Dorsolateral prefrontal cortex (tissue), 122 donors: ENCODE measurements at places on chromosomes 12 and 14.

GRCh38 chr14:57974896-57975295, 109.0 kb upstream of the SLC35F4 start:
- no peak for DNase-seq

DNA sequence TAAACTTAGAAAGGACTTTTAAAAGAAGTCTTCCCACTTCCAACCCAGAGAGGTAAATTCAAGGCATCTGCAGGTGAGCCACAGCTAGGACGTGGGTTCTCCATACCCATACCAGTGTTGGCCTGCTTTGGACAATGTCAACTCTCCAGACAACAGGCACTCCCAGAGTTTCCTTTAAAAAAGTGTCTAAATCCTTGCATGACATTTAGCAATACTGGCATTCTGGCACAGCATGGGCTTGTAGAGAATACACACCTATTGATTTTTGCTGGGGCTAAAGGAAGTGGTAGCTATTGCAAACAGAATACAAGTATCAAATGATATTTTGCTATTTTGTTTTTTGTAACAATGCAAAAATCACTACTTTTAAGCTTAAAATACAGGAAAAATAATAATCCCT, 25.8 kb upstream of the DICER1 start:
- no peak for DNase-seq

GRCh38 chr14:37384870-37385596, 187.3 kb downstream of the MIPOL1 start:
- DNase-seq = no peak

DNA sequence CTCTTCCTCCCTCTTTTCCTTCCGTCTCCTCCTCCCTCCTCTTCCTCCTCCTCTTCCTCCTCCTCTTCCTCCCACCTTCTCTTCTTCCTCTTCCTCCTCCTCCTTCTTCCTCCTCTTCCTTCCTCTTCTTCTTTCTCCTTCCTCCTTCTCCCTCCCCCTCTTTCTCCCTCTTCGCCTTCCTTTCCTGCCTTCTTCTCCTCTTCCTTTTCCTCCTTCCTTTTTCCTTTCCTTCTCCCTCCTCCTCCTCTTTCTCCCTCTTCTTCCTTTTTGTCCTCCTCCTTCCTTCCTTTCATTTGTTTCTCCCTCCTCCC, 36.0 kb downstream of the MEG3 start:
- DNase-seq = no peak

- no peak for DNase-seq
Observed at GRCh38 chr14:53389202-53389601, 236.1 kb upstream of the DDHD1 start.

- no peak for DNase-seq
Observed at GRCh38 chr12:66724616-66725015, 45.7 kb upstream of the GRIP1 start.

- no peak for DNase-seq
Observed at GRCh38 chr12:111417784-111418593, 12.3 kb downstream of the SH2B3 start.

DNA sequence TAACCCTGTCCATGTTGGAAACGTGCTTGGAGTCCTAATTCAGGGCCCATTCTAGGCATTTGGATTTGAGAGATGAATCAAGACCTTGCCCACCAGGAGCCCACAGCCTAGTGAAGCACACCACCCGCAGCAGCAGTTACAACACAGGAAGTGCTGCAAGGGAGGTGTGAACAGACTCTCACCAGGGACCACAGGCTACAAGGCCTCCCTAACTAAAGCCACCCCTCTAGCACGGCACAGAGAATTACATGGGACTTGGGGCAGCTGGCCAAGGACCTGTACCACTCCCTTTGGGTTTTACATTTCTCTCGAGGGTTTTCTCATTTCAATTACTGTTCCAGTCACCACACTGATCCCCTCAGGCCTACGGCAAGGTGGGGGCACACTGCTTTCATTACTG, 49.5 kb upstream of the FOXN3 start:
- DNase-seq = no peak

DNA sequence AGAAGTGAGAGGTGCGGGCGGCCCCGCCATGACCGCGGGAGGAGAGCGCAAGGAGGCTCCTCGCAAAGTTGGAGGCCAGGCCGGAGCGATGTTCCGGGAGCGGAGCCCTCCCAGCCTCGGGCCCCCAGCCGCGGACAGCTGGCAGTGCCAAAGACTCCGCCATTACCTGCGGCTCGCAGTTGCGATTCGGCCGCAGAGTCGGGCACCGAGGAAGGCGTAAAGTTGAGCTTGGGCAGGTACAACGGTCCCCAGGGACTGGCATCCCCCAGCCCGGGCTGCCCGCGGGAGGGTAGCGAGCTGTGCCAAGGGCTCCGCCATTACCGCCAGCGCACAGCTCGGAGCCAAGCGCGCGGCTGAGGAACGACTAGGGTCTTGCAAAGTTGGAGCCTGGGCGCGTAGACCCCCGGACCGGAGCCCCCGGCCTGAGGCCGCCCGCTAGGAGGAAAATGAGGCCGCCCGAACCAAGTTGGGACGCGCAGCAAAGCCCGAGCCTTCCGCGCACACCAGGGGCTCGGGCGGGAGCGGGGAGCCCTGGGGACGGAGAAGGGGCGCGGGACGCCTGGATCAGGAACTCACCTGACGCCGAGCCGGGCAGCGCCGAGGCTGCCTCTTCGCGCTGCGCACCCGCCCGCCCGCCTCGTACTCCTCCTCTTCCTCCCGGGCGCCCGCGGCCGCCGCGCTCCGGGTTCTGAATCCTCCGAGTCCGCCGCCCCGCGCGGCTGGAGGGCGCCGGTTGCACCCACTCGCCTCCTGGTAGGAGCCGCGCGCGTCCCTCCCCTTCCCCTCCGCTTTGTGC, 677 bp downstream of the NOS1 start:
- no peak for DNase-seq

DNA sequence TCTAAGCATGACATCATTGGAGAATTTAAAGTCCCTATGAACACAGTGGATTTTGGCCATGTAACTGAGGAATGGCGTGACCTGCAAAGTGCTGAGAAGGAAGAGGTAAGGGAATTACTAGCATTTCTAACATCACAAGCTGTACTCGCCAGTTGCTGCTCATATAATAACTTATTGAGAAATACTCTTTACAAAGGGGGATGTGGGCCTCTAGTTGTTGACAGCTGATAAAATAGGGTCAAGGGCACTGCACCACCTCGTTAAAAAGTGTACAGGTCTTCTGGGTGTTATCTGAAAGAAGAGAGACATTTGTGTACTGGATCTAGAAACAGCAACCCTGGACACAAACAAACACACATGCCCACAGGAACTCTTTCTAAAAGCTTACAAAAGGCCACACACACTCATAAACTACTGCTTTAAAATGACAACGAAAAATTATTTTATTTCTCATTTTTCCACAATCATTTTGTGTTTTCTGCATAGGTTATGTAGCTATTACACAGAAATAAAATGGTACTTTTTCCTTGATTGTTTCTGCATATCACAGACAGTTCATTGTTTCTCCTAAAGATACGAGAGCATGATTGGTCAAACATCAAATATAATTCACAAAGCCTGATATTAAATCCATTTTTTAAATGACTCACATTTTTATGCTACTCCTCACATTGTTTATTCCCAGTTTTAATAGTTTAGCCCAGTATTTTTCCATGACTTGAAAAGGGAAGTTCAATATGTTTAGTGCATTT, 391.1 kb downstream of the PAWR start:
- no peak for DNase-seq

DNA sequence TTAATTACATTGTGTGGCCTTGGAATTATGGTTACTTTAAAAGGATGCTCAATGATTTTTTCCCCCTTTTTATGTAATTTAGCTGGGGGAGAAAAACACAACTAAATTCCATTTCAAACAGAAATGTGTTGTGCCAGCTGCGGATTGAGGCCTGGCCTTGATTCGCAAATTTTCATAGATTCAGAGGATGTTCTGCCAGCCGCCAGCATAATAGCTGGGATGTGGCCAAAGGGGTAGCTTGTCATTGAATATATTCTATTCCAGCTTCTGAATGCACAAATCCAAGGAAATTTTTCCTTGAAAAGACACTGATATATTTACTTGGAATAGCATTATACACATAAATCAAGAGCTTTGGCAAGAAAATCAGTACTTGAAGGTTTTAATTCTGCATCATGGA, 43.7 kb downstream of the TRHDE start:
- DNase-seq = no peak

DNA sequence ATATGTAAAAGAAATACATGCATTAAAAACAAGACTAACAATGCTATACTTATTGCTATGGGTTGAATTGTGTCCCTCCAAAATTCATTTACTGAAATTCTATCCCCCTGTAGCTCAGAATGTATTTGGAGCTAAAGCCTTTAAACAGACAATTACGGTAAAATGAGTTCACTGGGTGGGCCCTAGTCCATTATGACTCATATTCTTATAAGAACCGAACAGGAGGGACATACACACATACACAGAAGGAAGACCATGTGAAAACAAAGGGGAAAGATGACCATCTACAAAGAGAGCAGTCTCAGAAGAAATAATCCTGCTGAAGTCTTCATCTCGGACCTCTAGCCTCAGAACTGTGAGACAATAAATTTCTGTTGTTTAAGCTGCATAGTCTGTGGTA, 77.1 kb upstream of the ANKS1B start:
- DNase-seq = no peak

GRCh38 chr14:32450919-32451675, 122.0 kb downstream of the AKAP6 start:
- DNase-seq = no peak

DNA sequence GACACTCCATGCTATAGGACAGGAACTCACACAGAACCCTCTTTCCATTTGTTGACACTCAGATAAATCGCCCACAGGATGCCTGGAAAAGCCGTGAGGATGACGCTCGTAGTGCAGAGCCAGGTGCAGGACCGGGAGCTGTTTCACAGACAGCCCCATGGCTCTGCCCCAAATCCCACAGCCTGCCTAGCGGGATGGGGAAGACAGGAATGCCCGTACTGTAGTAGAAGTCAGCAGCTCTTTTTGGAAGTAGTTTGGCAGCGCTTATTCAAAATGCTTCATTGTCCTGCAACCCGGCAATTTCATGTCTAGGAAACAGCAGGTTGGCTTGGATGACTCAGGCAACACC, 41.6 kb downstream of the JAG2 start:
- DNase-seq = no peak

- no peak for DNase-seq
Observed at GRCh38 chr12:62860501-62861411, 74.2 kb downstream of the PPM1H start.

DNA sequence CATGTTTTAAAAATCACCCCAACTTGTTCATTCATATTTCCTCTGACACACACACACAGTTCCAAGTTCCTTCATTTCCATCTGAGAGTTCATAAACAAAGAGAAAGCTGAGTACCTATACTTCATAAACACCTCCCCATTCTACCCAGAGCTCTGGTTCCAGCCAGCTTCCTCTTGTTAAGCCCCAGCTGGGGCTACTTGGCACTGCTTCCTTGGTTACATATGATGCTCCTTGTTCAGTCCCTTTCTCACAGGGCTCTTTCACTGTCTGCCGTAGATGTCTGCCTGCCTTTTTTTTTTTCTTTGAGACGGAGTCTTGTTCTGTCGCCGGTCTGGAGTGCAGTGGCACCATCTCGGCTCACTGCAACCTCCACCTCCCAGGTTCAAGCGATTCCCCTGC, 77.5 kb downstream of the COX16 start:
- no peak for DNase-seq

DNA sequence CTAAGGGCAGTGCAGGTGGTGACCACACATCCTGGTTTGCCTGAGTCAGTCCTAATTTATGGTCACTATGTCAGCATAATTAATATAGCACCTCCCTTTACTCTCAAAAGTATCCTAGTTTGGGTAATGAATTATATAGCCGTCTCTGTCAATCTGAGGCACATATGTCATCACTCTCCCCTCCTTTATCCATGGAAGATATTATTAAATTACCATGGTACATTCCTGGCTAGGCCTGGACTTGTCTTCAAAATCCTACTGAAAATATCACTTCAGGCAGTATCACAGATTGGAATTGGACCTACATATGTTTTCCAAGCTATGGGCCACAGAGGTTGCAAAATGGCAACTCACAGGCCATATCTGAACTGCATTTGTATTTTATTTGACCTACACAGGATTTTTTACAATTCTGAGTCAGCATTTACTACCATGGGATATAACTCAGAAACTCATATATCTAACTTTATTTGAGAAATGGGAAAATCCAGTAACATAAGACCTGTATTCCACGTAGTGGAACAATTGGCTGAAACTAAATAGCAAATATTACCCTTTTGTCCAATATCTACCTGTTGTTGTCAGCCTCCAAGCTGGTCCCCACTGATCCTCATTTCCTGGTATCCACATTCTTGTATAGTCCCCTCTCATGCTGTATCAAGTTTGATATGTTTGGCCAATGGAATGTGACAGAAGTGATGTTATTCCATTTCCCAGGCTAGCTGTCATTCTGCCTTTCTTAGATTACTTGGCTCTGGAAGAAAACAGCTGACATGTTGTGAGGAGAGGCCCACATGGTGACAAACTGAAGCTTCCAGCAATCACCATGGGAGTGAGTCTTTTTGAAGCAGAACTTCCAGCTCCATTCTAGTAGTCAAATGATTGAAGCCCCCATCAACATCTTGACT, 102.5 kb upstream of the MDM1 start:
- no peak for DNase-seq

DNA sequence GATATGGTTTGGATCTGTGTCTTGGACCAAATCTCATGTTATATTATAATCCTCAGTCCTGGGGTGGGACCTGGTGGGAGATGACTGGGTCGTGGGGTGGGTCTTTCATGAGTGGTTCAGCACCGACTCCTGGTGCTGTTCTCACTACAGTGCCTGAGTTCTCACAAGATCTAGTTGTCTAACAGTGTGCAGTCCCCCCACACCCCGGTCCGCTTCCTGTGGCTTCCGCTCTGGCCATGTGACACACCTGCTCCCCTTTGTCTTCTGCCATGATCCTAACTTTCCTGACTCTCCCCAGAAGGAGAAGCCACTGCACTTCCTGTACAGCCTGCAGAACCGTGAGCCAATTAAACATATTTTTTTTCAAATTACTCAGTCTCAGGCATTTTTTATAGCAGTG, 1262.2 kb downstream of the TMEM121 start:
- DNase-seq = no peak

- no peak for DNase-seq
Observed at GRCh38 chr14:75578786-75579337, 442 bp downstream of the FLVCR2 start.

DNA sequence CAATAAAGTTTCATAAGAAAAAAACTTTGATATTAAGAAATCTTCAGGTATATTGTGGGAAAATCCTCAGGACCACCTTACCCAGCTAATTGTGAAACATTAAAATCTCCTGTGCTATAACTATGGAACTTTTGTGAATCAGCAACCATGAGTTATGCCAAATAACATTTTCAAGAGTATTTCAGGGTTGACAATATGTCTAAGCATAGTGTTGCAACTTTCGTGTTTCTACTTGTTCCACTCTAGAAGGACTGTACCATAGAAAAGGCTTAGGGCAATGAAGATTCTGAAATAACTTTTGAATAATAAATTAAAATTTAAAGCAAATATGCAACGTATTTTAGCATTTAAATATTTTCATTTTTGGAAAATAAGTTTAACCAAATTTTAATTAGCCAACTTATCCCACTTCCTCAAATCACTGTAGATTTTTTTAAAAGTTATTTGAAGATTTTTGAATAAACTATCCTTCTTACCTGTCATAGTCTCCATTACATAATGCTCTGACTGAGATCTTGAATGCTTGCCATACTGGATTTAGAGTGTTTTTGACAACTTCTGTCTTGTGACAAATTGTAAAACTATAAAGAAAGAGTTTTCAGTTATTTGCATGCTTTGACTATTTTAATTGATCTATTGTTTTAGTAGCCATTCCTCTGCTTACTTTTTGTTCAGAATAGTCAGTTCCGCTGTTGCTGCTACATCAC, 143.6 kb downstream of the CPNE8 start:
- no peak for DNase-seq
